Fibroblast of lung (primary cell): ENCODE measurements at places on chromosomes 7 and 10.

- DNase-seq: no peak
Observed at GRCh38 chr7:136058546-136058945, 81.4 kb upstream of the MTPN start.

- no peak for DNase-seq
Observed at GRCh38 chr7:73622909-73623797, 1.2 kb downstream of the MLXIPL start.

- no peak for DNase-seq
Observed at GRCh38 chr7:71679480-71679879, 547.5 kb downstream of the GALNT17 start.

- DNase-seq: no peak
Observed at GRCh38 chr7:156059369-156059768, 247.1 kb upstream of the SHH start.

- DNase-seq: no peak
Observed at GRCh38 chr7:138286846-138287245, 173.2 kb upstream of the TRIM24 start.

DNA sequence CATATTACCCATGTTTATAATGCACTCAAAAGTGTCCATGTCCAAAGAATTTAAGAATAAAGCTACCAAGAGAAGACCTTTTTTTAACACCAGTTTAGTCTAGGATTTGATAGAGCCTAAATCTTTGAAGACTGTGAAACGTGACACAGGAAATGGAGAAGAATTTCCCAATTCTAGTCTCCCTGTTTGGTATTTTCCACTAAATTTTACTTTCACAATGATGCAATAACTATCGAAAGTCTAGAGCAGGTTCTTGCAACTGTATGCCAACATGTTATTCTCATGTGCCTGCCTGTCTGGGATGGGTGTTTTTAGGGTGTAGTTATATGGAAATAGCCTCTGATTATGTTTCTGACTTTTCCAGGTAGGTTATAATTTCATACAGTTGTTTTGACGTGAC lies 6.9 kb upstream of the MXI1 start:
- no peak for DNase-seq

DNA sequence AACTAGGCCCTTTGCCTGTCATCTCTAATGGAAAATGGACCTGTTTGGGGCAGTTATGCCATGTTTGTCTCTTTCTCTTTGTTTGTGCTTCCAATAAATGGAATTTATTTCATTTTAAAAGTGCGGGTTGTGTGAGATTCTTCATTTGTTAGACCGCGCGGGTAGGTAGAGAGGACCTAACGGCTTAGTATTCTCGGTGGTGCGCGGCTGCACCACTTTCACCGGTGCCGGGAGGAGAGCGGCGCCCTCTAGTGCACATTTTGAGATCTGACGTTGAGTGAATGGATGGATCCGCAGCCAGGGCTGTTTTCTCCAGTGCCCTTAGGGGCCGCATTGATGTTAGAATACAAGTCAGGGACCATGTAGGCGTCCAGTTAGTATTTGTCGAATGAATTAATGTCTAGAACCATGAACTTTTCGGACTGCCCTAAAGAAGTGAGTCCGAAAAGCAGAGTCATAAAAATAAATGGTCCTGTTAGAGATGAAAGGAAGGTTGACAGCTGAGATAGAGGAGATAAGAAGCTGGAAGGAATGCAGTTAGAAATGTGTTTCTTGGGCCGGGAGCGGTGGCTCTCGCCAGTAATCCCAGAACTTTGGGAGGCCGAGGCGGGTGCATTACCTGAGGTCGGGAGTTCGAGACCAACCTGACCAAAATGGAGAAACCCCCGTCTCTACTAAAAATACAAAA lies 29.3 kb upstream of the GIMAP8 start:
- DNase-seq: peak; percentile 57

- DNase-seq: no peak
Observed at GRCh38 chr7:55624813-55625212, 52.5 kb upstream of the VOPP1 start.

GRCh38 chr10:132446195-132446581 lies 49.2 kb downstream of the PWWP2B start:
- DNase-seq: no peak
